Activated CD8-positive, alpha-beta T cell treated with anti-CD3 and anti-CD28 coated beads for 36 hours (primary cell): ENCODE measurements at places on chromosomes 5 and 9. TPM values are rescaled to one million over a fixed set of nuclear protein-coding genes. Genes with fewer than 3 reads are reported as not detected.

DNA sequence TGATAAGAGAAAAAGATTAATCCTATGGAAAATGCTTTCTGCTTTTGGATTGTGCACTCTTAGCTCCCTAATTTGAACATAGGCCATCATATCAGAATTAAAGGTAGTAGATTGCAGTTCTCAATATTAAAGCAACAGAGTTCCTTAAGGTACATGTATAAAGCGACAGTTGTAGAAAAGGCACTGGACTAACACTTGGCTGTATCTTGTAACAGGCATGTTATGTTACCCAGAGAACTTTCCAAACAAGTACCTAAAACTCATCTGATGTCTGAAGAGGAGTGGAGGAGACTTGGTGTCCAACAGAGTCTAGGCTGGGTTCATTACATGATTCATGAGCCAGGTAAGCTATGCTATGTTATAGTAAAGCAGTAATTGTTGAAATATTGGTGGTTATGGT lies 3.3 kb upstream of the SECISBP2 start:
- H3K27me3 ChIP-seq: peaks cover 3% of the 10 kb centered on the region
- peaks cover 78% of the 10 kb centered on the region for H3K36me3 ChIP-seq
- peak overlapping the region; percentile 19 for H3K27ac ChIP-seq
- peaks cover 53% of the 10 kb centered on the region for H3K4me1 ChIP-seq
- no peak for DNase-seq
- H3K4me3 ChIP-seq: peak overlapping the region; percentile 91

Gene FYB1
- total RNA-seq: 82.8 TPM

Gene POU5F2
- 0.45 TPM for total RNA-seq

- no peaks in the 10 kb centered on the region for H3K4me1 ChIP-seq
- peaks cover 9% of the 10 kb centered on the region for H3K36me3 ChIP-seq
Measured at GRCh38 chr9:15746905-15747304, 194.1 kb downstream of the CCDC171 start.

DNA sequence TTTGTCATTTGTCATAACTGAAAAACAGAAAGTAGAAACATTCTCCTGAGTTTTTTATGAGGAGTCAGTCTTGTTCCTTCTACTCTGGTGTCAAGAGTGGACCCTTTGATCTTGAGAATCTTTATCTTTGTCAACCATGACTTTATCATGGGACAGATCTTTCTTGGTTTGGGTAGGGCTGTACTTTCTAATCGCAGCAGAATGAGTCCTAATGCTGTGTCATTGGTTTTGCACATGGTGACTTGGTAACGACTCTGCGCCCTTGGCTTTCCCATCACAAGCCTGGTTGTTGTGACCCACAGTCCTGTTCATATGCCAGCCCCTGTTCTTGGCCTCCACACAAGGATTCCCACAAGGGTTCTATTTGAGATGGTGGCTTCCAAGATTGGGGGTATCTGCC lies 45.6 kb downstream of the AOPEP start:
- no peak for DNase-seq
- peaks cover 8% of the 10 kb centered on the region for H3K36me3 ChIP-seq
- H3K27me3 ChIP-seq: no peaks in the 10 kb centered on the region
- H3K27ac ChIP-seq: no peak overlapping the region
- H3K4me1 ChIP-seq: peaks cover 1% of the 10 kb centered on the region
- H3K4me3 ChIP-seq: no peak overlapping the region

DNA sequence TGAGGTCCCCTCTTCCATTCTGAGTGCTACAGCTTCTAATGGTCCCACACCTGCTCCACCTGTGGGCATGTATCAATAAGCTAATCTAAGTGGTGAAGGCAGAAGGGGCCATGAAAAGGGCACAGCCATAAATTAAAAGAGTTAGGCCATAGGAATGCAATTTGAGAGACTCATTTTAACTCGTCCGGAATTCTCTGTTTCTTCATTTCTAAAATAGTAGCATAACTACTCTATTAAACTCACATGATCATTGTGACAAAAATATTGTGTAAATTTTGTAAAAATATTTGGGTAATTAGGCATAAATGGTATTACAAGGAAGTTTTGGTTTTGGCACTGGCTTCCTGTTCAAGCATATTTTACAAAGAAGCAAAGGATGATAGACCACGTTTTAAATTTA lies 103.1 kb upstream of the TXNDC8 start:
- H3K27me3 ChIP-seq: peaks cover 2% of the 10 kb centered on the region
- no peak for DNase-seq
- H3K36me3 ChIP-seq: no peaks in the 10 kb centered on the region
- H3K27ac ChIP-seq: no peak overlapping the region

GRCh38 chr9:70427161-70427945 lies 12.9 kb upstream of the KLF9 start:
- DNase-seq: no peak
- H3K27me3 ChIP-seq: no peaks in the 10 kb centered on the region
- no peak overlapping the region for H3K27ac ChIP-seq
- no peaks in the 10 kb centered on the region for H3K36me3 ChIP-seq
- H3K4me3 ChIP-seq: no peak overlapping the region
- peaks cover 8% of the 10 kb centered on the region for H3K4me1 ChIP-seq

- H3K4me3 ChIP-seq: no peak overlapping the region
- no peaks in the 10 kb centered on the region for H3K4me1 ChIP-seq
Measured at GRCh38 chr5:169347786-169348185, 46.8 kb upstream of the SLIT3 start.

- H3K4me3 ChIP-seq: no peak overlapping the region
- DNase-seq: peak; percentile 42
- peaks cover 2% of the 10 kb centered on the region for H3K27me3 ChIP-seq
- H3K4me1 ChIP-seq: peaks cover 4% of the 10 kb centered on the region
- no peaks in the 10 kb centered on the region for H3K36me3 ChIP-seq
Measured at GRCh38 chr5:168076561-168076991, 214.9 kb upstream of the WWC1 start.

Gene ARID3C
- 0.29 TPM for total RNA-seq

DNA sequence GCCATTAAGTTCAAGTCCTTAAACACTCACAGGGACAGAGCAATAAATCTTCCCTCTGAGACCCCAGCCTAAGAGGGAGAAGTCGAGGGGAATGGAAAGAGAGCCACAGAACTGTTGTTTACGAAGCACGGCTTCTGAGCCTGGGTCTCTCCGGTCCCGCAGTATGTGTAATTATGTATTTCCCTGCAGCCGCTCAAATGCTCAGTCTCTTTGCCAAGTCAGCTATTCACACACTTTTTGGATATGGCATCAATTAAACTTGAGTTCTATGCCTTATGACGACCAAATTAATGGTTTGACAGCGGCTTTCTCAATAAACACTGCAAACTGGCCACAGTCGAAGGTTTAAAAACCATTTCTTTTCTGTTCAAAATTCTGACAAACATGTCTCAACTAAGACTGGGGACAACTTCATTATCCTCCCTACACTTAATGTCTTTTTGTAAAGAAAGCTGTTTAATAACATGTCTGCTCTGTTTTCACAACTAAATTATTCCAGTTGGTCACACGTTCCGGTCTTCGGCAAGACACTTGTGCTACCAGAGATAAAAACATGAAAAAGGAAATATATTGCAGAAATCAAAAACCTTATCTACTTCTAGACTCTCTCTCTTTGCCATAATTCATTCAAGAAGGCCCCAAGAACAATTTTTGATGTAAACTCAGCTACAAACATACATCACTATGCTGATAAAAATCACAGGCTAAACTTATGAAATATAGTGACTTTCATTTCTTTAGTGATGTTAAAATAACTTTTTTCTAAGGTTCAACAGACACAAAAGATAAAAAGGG lies 203.2 kb downstream of the GAPVD1 start:
- H3K36me3 ChIP-seq: peaks cover 21% of the 10 kb centered on the region
- no peaks in the 10 kb centered on the region for H3K27me3 ChIP-seq
- DNase-seq: no peak
- no peak overlapping the region for H3K27ac ChIP-seq

GRCh38 chr5:158943057-158943456 lies 156.7 kb downstream of the EBF1 start:
- no peak overlapping the region for H3K27ac ChIP-seq
- no peaks in the 10 kb centered on the region for H3K36me3 ChIP-seq
- no peaks in the 10 kb centered on the region for H3K27me3 ChIP-seq
- no peak for DNase-seq
- no peak overlapping the region for H3K4me3 ChIP-seq

Gene DMRTA1
- total RNA-seq: not detected

Gene PCDHGB4
- total RNA-seq: not detected

Gene CDH6
- not detected for total RNA-seq

DNA sequence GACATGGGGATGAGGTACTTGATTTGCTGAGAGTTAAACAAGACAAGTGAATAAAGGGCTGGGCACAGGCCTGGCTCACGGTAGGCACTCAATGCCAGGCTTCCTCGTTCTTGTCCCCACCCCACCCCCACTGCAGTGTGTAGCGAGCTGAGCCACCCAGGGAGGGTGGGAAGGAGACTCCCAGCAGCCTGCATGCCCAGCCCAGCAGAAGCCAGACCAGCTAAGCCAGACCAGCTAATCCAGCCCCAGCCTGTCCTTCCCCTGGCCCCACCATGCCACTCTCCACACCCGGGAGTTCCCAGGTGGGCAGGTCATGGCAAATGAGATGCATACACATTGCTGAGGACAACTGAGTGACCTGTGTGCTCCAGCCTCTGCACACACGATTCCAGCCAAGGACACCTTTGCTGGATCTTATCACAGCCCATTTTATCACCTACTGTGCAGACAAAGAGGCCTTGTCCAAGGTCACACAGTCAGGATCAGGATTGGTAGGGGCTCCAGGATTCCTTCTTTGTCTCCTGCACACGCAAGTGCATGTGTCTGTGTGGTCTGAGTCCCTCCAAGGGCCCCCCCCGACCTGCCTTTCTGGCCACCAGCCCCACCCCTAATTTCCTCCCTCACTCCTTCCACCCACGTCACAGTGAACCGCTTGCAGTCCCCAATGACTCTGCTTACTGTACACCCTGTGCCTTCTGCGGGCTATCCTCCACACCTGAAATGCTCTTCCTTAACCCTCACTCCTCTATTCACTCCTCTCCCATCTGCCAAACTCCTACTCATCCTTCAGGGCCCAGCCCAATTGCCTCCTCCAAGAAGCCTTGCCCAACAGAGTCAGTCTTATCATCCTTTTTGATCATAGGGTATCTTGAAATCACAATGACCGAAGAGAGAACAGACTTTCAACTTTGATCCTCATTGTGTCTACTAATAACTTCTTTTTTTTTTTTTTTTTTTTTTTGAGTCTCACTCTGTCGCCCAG lies 26.6 kb downstream of the DUSP1 start:
- H3K36me3 ChIP-seq: no peaks in the 10 kb centered on the region
- peaks cover 3% of the 10 kb centered on the region for H3K4me1 ChIP-seq
- no peaks in the 10 kb centered on the region for H3K27me3 ChIP-seq
- no peak overlapping the region for H3K4me3 ChIP-seq

Gene PARP8
- 48.3 TPM for total RNA-seq

GRCh38 chr5:146630472-146630871 lies 114.5 kb upstream of the GPR151 start:
- H3K27ac ChIP-seq: no peak overlapping the region
- H3K4me3 ChIP-seq: no peak overlapping the region
- H3K36me3 ChIP-seq: no peaks in the 10 kb centered on the region
- no peak for DNase-seq
- H3K27me3 ChIP-seq: no peaks in the 10 kb centered on the region

DNA sequence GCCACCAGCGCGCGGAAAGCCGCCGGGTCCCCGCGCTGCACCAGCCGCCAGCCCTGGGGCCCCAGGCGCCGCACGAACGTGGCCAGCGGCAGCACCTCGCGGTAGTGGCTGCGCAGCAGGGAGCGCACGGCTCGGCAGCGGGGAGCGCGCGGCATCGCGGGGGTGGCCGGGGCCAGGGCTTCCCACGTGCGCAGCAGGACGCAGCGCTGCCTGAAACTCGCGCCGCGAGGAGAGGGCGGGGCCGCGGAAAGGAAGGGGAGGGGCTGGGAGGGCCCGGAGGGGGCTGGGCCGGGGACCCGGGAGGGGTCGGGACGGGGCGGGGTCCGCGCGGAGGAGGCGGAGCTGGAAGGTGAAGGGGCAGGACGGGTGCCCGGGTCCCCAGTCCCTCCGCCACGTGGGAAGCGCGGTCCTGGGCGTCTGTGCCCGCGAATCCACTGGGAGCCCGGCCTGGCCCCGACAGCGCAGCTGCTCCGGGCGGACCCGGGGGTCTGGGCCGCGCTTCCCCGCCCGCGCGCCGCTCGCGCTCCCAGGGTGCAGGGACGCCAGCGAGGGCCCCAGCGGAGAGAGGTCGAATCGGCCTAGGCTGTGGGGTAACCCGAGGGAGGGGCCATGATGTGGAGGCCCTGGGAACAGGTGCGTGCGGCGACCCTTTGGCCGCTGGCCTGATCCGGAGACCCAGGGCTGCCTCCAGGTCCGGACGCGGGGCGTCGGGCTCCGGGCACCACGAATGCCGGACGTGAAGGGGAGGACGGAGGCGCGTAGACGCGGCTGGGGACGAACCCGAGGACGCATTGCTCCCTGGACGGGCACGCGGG lies at the start of gene TERT:
TSS of gene TERT (minus strand) at position 234 of the 815 bp plus-strand sequence. CDS start at position 155, 79 bp downstream.
- H3K36me3 ChIP-seq: peaks cover 8% of the 10 kb centered on the region
- no peaks in the 10 kb centered on the region for H3K27me3 ChIP-seq
- peak; percentile 78 for DNase-seq

Gene ZNF462
- not detected for total RNA-seq

DNA sequence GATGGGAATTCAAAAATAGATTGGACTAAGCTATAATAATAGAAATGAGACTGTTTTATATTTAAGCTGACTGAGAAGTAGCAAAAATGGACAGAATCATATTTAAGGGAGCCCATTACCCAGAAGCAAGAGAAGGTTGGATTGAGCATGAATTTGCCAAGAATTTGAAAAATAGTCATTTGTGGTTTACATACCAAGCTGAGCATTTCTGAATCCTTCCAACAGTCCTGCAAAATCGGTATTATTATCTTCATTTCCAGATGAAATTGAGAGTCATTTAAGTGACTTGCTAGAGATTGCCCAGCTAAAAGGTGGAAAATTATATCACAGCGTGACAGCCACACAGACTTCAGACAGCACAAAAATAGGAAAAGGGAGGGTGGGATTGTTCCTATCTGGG lies 48.4 kb downstream of the TNFSF15 start:
- peaks cover 18% of the 10 kb centered on the region for H3K4me1 ChIP-seq
- H3K27ac ChIP-seq: no peak overlapping the region
- no peak for DNase-seq
- no peaks in the 10 kb centered on the region for H3K27me3 ChIP-seq
- H3K4me3 ChIP-seq: no peak overlapping the region
